Stromal cell of bone marrow (primary cell): ENCODE measurements at places on chromosomes 7 and 10.

DNA sequence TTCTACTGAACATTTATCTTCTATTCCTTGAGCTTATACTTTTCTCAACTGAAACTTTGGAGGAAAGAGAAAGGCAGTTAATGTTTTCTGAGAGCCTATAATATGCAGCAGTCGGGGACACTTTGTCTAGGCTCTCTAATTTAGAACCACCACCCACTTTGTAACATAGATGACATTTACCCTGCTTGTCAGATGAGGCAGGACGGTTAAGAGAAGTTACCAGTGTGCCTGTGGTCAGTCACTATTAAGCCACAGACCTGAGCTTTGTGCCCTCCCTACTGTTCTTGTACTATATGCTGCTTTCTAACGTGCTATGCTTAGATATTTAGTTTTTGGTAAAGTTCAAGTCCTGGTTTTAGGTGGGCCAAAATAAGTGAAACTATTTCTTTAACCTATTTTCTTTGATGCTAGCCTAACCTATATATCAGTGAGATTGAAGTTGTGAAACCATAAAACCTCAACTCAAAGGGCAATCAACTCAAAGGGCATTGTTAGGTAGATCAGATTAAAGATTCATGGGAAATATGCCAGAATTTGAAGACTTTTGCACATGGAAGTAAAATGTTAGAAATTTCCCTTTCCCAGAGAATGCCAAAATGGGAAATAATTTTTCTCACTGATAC is 156.5 kb upstream of the AGR3 start:
- DNase-seq = no peak

- DNase-seq = no peak
Observed at GRCh38 chr7:124071843-124072242, 39.0 kb upstream of the TMEM229A start.

- no peak for DNase-seq
Observed at GRCh38 chr10:129831150-129831549, 132.9 kb downstream of the EBF3 start.

- DNase-seq = peak; percentile 28
Observed at GRCh38 chr10:69845574-69846292, 44.0 kb downstream of the COL13A1 start.

DNA sequence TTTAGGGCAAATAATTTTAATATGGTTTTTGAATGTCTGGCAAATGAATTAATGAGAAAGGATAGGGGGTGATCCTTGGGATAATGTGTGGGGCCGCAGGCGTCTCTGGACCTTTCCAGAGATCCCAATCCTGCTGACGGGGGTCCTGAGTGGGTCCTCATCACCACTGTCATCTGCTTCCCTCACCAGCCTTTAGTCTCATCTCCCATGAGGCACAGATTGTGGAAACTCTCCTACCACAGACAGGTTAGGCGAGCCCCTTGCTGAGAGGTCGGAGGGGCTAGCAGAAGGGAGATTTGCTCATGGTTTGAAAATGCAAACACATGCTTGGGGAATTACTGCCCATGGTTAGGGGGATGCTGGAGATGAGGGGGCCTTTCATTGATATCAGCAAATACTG is 484.6 kb downstream of the RPS24 start:
- DNase-seq = no peak

- no peak for DNase-seq
Observed at GRCh38 chr7:29360633-29361625, 166.4 kb downstream of the CHN2 start.

- DNase-seq = peak; percentile 64
Observed at GRCh38 chr7:116802746-116803152, 59.6 kb upstream of the CAPZA2 start.

GRCh38 chr7:70069977-70070376 is 471.7 kb downstream of the AUTS2 start:
- DNase-seq = no peak

- DNase-seq = no peak
Observed at GRCh38 chr10:55653531-55653930, 707.5 kb downstream of the ZWINT start.
